Omental fat pad (tissue), 4 donors: ENCODE measurements at places on chromosomes 2 and 18. TPM values are rescaled to one million over a fixed set of nuclear protein-coding genes. Genes with fewer than 3 reads are reported as not detected.

The IL36A gene
- not detected for total RNA-seq

The IRS1 gene
- total RNA-seq: 15.9 TPM

The RELCH gene
- total RNA-seq: 37.2 TPM

The SKOR2 gene
- not detected for total RNA-seq

The AMER3 gene
- not detected for total RNA-seq

The IL36G gene
- total RNA-seq: not detected

The CNGA3 gene
- total RNA-seq: 0.47 TPM

The ASIC4 gene
- total RNA-seq: 0.19 TPM

The ESPNL gene
- total RNA-seq: 0.19 TPM

The CTAGE1 gene
- not detected for total RNA-seq

The NETO1 gene
- total RNA-seq: 0.48 TPM

The LYG2 gene
- total RNA-seq: not detected

The C2orf76 gene
- total RNA-seq: 10.3 TPM

The SCN3A gene
- total RNA-seq: 0.72 TPM

The AP1S3 gene
- not detected for total RNA-seq

The STPG4 gene
- 0.63 TPM for total RNA-seq

The DCDC2C gene
- total RNA-seq: 1.4 TPM

The HAAO gene
- 3.0 TPM for total RNA-seq

The EPHA4 gene
- total RNA-seq: 22.7 TPM

The CNNM3 gene
- total RNA-seq: 11.0 TPM

The TDRD15 gene
- not detected for total RNA-seq

The UGT1A4 gene
- not detected for total RNA-seq

The FHOD3 gene
- 2.8 TPM for total RNA-seq

The PIEZO2 gene
- total RNA-seq: 4.6 TPM

The CDKL4 gene
- not detected for total RNA-seq

The GPR39 gene
- not detected for total RNA-seq

The CTNNA2 gene
- total RNA-seq: 0.19 TPM

The TMEM200C gene
- 0.19 TPM for total RNA-seq

The NPHP1 gene
- 7.4 TPM for total RNA-seq

The GCG gene
- total RNA-seq: not detected

The CDH20 gene
- 0.63 TPM for total RNA-seq

The CACNB4 gene
- 5.4 TPM for total RNA-seq

The TEKT4 gene
- total RNA-seq: not detected

The SH3YL1 gene
- total RNA-seq: 31.2 TPM

The PLGLB1 gene
- 8.0 TPM for total RNA-seq

The TRIM43 gene
- total RNA-seq: not detected

The FSHR gene
- total RNA-seq: not detected

The ITM2C gene
- 28.2 TPM for total RNA-seq

The TCF7L1 gene
- total RNA-seq: 2.1 TPM

The EVX2 gene
- not detected for total RNA-seq

The ALPP gene
- not detected for total RNA-seq

The TOGARAM2 gene
- 10.4 TPM for total RNA-seq

The BCS1L gene
- 19.3 TPM for total RNA-seq

The SERPINB13 gene
- total RNA-seq: not detected

The BOLL gene
- total RNA-seq: not detected

The NTSR2 gene
- 1.6 TPM for total RNA-seq

The FAM237A gene
- total RNA-seq: not detected

The PARD6G gene
- 2.3 TPM for total RNA-seq

The KCNE4 gene
- 16.6 TPM for total RNA-seq

The ZSWIM2 gene
- not detected for total RNA-seq

The CBLN2 gene
- total RNA-seq: 3.0 TPM

The DHRS9 gene
- 6.7 TPM for total RNA-seq

The UGT1A5 gene
- total RNA-seq: not detected
